ENCODE measurements at places on chromosomes 12 and 14.

DNA sequence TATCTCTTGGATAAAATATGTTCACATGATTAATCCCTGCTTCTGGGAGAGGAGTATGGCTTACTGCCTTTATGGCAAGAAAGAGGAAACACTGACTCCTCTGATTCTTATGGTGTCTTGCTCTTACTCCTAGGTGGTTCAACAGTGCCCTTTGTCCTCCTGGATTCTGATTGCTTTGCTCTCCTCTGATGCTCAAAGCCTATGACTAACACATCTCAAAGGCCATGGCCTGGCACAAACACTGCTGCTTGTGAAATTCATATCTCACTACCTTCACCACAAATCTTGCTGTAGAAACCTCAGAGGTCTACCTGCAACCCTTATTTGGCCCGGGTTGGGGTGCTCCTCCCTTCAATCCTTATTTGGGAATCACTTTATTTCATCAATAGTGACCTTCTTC lies 217.2 kb downstream of the C12orf50 start:
- DNase-seq = no peak

DNA sequence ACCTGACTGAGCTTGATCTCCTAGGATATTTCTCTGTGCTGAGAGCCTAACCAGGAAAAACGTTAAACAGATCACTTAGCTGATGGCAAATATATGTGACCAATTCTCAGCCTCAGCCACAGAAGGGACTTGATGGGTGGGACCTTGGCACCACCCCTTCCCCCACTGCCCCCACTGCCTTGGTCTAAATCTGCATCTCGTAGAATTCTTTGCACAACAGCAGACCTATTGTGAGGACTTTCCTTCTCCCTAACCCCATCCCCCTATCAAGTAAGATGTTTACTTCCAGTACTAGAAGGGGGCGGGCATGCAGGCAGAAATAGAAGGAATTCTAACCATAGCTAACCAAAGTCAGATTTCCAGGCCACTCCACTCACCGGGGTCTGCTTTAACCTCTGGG lies 313.2 kb downstream of the PCNX1 start:
- no peak for DNase-seq

DNA sequence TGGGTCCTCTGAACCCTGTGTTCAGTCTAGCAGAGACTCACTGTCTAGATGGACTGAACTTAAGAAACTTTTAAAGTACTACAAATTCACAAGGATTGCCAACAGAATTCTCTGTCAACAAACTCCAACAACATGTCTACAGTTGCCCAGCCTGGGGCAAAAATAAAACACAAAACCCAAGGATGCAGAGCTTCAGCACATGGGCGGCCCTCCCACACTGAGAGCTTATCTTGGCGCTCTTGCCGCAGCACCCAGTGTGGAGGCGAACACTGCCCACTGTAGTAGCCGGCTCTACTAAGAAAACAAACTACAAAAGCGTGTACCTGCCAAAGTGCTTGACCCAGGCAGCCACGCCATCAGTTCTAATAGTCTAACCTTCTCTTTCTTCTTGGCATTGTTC lies 66.7 kb downstream of the PTPN21 start:
- DNase-seq = no peak

DNA sequence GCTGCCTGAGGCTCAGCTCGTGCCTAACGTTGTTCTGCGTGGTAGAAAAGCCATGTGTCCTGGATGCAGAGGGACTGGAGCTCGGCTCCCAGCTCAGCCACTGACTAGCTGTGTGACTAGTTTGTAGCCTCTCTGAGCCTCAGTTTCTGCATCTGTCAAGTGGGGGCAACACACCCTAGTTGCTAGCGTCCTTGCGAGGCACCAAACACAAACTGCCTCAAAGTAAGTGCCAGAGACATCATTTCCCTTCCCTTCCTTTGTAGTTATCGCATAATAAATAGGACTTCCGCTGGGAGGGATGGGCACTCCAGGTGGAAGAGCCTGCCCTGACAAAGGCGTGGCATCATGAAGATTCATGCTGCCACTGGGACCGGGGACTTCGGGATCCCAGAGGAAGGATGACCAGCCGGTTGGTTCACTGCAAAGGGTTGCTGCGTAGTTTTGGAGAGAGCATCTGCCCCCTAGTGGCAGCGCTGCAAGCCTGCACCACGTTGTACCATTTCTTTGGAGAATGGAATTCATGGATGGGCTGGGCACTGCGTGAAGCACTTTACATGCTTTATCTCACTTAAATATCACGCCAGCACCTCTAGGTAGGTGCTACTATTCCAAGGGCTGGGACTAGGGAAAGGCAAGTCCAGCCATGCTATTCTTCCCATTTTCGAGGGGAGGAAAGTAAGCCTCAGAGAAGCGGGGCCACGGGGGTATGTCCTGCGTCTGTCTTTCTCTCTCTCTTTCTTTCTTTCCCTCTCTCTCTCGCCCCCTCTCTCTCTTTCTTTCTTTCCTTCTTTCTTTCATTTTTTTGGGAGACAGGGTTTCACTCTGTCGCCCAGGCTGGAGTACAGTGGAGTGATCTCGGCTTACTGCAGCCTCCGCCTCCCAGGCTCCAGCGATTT lies 4.6 kb downstream of the CCDC197 start:
- DNase-seq = peak; percentile 83

DNA sequence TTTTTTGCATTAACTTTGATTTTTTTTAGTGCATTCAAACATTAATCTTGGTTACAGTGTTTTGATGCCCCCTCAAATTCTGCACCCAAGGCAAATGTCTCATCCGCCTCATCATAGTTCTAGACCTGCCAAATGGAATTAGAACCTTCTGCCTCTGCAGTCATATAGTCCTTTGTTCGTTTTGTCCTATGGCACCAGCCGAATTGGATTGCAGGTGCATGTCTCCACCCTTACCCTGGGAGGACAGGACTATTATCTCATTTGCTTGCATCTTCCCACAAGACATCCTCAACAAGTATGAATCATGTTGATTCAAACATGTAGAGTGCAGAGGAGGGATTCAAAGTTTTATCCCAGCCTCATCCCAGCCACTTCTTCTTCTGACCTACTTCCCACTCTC lies 579.1 kb downstream of the VRK1 start:
- no peak for DNase-seq

DNA sequence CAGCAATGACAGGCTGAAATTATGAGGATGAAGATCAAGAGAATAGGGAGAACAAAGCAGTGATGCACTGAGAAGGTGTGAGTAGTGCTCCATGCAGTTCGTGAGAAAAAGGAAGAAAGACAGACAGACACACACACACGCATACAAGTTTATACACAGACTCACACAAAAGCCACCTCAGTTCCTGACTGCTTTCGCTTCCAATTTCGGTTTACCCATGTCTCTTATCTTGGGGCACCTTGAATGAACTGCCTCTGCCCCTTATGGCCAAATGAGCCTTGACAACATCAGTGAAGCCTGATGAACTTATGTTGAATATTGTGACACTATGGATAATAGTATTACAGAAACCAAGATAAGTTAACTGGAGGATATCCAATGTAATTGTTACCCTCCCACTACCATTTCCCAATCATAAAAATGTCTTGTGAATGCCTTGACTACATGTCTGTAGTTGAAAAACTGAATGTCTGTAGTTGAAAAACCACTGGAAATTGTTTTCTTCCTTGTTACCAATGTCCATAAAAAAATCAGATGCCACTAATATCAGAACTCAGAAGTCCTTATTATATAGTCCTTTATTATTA lies 380.4 kb upstream of the DDHD1 start:
- no peak for DNase-seq

- DNase-seq = no peak
These were observed 1493.1 kb upstream of the FLRT2 start for GRCh38 chr14:84036840-84037239.

- no peak for DNase-seq
These were observed 246.1 kb downstream of the RBM19 start for GRCh38 chr12:113719911-113720591.

DNA sequence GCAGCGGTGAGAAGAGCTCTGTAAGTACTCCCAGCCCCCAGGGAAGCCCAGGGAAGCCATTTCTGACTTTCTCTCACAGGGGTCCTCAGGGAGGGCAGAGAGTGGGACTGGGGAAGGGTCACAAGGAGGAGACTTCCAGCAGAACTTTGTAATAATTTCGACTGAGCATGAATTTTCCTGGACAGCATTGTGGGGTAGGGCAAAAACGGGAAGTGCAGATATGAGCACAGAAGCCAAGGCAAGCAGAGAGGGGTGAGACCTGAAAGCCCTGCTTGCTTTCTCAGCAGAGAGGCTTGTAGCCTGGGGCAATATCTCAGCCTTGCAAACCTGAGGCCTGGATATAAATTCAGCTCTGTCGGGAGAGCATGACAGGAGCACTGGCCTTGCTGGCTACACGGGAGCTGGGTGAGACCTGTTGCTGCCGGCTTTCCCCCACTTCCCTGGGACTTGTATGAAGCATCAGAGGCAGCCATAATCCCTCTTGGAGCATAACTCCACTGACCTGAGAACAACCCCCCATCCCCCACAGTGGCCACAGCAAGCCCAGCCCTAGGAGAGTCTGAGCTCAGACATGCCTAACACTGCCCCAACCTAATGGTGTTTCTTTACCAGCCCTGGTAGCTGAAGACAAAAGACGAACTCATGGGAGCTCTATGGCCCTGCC lies 9.8 kb upstream of the IQSEC3 start:
- no peak for DNase-seq

GRCh38 chr12:108483213-108484059 lies 31.6 kb upstream of the FICD start:
- no peak for DNase-seq

DNA sequence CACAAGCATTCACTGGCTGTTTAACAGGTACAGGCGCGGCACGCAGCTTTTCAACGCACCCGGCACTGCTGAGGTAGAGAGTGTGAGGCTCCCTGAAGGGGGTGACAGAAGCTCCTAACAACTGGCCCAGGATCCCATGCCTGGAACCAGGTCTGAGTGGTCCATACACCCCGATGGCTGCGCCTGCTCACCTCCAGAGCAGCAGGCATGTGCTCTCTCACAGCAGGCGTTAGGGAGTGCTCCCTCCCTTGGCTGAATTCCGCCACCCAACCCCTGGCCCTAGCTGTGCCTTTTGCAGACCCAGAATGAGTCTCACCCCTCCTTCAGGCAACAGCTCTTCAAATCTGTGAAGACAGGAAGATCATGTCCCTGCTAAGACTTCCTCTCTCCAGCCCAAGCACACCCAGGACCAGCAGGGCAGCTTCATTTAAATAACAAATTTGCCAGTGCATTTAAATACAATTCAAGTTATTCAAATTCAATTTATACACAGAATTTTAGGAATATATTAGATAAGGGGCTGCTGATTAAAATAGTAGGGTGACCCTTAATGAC lies 86.0 kb downstream of the SETD3 start:
- no peak for DNase-seq

GRCh38 chr12:70466753-70467152 lies 100.7 kb downstream of the KCNMB4 start:
- DNase-seq = no peak

GRCh38 chr12:52361553-52361952 lies 5.7 kb downstream of the KRT85 start:
- no peak for DNase-seq

- peak; percentile 22 for DNase-seq
These were observed 103.3 kb upstream of the FKBP4 start for GRCh38 chr12:2691345-2692071.

- peak; percentile 70 for DNase-seq
These were observed 77.4 kb downstream of the SCARB1 start for GRCh38 chr12:124786061-124786964.

- DNase-seq = no peak
These were observed 28.6 kb upstream of the RND1 start for GRCh38 chr12:48894271-48894670.

GRCh38 chr14:97369901-97370300 lies 572.7 kb downstream of the VRK1 start:
- no peak for DNase-seq

DNA sequence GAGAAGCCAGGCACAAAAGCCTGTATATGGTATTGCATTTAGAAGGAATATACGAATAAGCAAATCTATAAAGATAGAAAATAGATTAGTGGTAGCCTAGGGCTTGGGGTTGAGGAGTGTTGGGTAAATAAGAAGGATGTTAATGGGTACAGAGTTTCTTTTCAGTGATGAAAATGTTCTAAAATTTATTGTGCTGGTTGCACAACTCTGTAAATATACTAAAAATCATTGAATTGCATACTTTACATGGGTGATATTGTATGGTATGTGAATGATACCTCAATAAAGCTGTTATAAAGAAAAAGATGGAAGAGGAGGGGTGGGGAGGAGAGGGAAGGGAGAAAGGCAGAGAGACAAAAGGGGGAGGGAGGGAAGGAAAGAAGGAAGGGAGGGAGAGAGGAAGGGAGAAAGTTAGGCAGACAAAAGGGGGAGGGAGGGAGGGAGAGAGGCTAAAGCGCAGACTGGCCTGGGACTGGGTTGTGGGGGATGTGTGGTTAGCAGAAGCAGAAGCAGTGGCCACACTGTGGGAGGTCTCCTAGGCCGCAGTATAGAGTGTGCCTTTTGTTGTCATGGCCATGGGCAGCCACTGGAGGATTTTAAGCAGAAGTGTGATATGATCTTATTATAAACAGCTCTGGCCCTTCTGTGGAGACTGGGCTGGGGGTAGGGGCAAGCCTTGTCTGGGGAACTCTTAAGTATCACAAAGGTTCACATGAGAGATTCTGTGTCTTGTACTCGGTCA lies 73.6 kb upstream of the ELK3 start:
- DNase-seq = no peak

All from COR-L47 (cell line).